ENCODE measurements at places on chromosomes 6 and 20. TPM values are rescaled to one million over a fixed set of nuclear protein-coding genes. Genes with fewer than 3 reads are reported as not detected.

Gene MDC1
- total RNA-seq, result 12.5 TPM

Gene GSTA2
- not detected for total RNA-seq

Gene CRNKL1
- total RNA-seq, result 37.8 TPM

Gene RPL10A
- total RNA-seq, result 2,039 TPM

Gene ZC3H12D
- 0.17 TPM for total RNA-seq

All from dermis blood vessel endothelial cell (primary cell).